ENCODE measurements at places on chromosomes 11 and 22.

DNA sequence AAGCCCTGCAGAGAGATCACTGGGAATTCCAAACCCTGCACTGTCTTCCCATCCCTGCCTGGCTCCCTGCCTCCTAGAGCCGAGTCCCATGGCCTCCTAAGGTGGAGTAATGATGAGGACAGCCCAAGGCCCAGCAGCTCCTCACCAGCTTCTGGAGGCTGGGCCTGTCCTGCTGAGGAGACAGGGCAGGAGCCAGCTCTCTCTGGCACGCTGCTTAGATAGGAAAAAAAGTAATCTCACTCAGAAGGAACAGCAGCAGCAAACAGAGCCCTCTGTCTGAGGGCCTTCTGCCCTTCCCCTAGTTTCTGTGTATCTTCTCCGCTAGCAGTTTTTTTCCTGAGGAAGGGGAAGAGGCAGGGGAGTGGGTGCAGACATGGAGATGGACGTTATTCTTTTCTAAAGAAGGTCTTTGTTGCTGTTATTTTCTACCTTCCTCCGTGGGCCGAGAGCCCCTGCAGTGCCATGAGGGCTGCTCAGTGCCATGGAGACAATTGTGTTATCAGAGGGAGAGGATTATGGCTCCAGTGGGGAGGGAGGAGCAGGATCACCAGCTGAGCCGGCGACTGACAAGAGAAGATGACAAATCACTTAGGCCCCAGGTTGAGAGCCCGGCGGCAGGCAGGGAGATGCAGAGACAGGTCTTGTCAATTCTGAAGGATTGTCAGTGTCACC is 315.3 kb downstream of the BUD13 start:
- DNase-seq = no peak

- no peak for DNase-seq
Observed at GRCh38 chr11:7512525-7513233, 1.1 kb upstream of the PPFIBP2 start.

DNA sequence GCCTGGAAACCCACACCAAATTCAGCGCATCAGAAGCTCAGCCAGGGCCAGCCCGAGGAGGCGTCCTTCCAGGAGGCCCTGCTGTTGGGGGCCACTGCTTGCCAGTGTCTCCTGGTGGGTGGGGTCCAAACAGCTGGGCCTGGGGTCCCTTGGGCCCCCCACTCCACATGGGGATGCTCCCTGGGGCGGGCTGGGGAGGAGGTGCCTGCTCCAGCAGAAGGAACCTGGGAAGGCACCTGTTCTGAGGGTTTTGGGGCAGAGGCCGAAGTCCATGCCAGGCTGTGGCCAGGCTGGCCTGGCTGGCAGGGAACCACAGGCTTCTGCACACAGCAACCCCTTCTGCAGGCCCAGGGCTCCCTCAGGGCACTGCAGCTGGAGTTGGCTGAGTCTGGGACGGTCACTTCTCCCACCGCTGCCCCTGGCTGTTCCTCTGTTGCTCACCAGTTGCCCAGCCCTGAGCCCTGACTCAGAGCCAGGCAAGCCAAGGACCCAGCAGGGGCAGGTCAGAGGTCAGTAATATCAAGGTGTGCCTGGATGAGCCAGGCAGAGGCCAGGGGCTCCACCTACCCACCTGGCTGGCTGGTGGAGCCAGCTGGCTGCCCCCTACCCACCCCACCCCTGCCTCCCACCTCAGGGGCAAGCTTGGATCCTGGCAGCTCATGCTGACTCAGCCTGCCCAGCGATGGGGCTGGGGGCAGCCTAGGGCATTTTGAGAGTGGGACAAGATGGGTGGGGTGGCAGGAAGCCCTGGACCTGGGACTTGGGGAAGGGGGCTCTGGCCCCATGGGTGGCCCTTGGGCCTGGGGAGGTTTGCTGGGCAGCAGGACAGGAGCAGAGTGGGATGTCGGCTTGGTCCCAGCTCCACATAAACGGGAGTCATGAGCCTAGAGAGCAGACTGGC is 12.0 kb upstream of the PHLDA2 start:
- DNase-seq = no peak

DNA sequence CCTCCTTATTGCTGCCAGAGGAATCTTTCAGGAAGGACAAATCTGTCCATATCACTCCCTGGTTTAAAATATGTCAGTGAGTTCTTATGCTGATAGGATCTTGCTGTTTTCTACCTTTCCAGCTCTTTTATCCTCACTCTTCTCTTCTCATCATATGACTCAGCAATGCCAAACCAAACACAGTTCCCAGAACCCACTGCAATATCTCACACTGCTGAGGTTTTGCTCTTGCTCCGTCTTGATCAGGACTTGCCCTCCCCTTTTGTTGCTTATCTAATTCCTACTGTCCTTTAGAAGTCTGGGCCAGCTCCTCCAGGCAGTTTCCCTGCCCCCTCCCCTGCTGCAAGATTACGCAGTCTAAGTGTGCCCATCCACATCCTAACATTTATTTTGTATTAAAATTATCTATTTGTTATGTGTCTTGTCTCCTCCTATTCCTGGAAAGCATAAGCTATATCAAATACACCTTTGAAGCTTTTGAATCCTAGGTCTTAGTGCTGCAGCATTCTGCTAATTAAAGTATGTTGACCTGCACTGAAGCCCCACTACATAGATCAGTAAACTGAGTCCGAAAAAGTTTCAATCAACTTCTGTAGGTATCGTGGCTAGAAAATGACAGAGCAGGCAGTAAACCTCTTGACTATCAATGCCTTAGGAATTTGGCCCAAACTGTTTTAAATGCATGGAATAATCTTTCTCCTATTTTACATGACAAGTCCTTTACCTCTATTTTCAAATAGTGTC is 119.2 kb upstream of the C11orf87 start:
- DNase-seq = no peak

DNA sequence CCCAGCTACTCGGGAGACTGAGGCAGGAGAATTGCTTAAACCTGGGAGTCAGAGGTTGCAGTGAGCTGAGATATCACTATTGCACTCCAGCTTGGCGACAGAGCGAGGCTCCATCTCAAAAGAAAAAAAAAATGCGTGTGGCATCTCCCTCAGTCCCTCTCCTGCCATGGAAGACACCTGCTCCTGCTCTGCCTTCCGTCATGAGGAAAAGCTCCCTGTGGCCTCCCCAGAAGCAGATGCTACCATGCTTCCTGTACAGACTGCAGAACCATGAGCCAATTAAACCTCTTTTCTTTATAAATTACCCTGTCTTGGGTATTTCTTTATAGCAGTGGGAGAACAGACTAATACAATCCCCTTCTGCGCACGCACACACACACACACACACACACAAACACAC is 249.4 kb downstream of the MN1 start:
- DNase-seq = no peak

- no peak for DNase-seq
Observed at GRCh38 chr11:119591836-119592310, 137.1 kb downstream of the NECTIN1 start.

DNA sequence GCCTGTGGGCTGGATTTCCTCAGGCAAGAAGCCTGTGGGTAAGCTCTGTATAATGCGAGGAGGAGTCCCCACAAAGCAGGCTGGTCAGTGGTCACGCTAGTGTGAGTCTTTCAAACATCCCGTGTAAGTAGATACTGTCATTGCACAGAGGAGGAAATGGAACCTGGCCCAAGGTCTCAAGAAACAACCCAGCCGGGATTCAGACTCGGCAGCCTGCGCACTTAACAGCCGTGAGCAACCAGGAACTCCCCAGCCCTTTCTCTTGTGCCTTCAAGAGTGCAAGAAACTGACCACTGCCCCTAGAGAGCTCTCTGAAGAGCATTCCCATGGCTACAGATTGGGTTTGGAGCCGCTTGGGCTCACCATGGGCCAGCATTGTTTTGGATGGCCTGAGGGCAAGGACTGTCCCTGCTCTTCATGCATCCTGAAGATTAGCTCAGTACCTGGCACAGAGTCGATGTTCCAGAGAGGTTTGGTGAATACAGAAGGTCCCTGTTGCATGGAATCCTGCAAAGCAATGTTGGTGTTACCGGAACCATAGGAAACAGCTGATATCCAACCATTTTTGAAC is 6.0 kb downstream of the MPST start:
- DNase-seq = no peak

DNA sequence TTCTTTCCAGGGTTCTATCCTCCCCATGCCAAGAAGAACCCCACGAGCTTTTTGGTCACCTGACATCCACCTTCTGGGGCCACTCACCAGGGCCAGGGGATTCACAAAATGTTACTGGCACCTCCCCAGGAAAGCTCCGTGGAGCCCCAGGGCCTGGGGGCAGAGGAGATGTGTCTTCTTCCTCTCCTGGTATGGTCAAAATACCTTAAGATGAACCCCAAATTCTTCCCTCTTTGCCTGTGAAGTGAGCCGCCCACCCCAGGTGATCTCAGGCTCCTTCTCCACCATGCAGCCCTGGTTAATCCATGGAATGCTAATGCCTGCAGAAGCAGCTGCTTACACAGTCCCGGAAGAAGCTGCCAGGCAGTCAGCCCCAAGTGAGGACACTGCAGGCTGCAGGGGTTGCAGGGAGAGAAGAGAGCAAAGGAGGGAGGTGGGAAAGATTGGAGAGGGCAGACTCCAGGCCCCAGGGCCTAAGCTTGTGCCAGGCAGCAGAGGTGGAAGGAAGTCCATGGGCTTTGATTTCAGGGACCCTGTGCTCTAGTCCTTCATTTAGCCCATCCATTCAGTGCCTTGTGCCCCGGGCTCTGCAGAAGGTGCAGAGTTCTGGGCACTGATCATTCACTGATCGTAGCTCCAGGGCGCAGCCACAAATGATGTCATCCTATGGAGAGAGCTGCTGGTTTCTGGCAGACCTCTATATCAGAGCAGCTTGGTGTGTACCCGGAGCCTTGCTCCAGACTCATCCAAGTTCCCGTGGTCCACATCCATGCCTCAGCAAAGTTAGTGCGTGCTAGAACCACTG is 127.9 kb upstream of the NECTIN1 start:
- no peak for DNase-seq

GRCh38 chr11:10495464-10495786 is 40.4 kb downstream of the AMPD3 start:
- no peak for DNase-seq
